ENCODE measurements at places on chromosomes 3 and 15.

GRCh38 chr15:27084844-27085243 is 113.9 kb downstream of the GABRG3 start:
- DNase-seq = no peak

GRCh38 chr3:177893331-177893730 is 642.9 kb upstream of the KCNMB2 start:
- no peak for DNase-seq

GRCh38 chr3:104291878-104292277 is 1074.8 kb upstream of the ALCAM start:
- no peak for DNase-seq

DNA sequence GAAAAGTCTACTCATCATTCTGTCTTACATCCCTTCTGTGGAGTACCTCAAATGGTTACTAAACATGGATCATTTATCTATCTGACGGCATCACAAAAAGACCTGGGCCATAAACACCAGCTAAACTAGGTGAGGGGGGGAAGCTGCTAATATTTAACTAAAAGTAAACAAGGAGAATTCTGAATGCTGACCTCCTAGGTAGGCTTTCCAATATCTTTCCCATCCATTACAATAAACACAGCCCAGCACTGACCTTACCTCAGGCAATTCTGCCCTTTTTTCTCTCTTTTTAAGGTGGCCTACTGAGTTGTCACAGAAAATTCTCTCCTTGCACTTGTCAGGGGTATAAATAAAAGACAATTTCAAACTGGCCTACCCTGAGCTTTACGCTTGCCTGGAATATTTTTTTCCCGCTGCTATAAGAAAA is 33.1 kb downstream of the USF3 start:
- DNase-seq = no peak

- no peak for DNase-seq
These were observed 1.7 kb downstream of the KLHL25 start for GRCh38 chr15:85792912-85793590.

DNA sequence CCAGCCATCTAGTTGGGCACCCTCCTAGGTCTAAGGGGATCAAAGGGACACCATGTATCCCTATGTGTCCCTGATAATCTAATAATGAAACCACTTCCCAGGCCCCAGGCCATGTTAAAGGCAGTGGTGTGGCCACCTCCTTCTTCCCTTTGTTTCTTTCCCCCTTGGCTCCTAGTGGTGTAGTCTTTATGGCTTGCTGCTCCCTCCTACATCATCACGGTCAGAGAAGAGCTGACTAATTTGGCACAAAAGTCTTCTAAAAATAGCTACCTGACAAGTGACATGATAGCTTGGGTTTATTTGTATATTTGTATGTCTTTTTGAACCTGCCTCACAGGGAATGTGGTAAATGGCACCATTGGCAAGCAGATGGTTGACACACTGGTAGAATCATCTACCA is 131.0 kb upstream of the CHRM5 start:
- no peak for DNase-seq

- no peak for DNase-seq
These were observed 143.7 kb downstream of the TJP1 start for GRCh38 chr15:29678504-29679034.

DNA sequence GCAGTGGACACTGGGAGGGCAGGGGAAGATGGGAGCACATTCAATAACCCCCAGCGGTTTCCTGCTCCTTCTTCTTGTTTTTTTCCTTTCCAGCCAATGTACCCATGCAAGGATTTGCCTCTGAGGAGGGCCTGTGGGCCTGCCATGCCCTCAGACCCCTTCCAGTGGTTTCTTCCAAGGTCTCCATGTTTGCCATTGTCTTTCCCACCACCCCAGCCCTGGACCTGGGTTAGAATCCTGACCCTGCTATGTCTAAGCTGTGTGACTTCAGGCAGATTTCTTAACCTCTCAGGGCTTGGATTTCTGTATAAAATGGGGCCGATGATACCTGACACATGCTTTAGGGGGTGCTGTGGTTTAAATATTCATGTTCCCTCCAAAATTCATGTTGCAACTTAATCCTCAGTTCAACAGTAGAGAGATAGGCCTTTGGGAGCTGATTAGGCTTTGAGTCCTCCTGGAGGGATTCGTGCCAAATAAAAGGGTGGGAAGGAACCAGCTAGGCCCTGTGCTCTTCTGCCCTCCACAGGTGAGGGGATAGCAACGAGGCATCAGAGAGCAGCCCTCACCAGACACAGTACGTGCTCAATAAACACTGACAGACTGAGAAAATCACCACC is 46.3 kb upstream of the FLNB start:
- DNase-seq = no peak

DNA sequence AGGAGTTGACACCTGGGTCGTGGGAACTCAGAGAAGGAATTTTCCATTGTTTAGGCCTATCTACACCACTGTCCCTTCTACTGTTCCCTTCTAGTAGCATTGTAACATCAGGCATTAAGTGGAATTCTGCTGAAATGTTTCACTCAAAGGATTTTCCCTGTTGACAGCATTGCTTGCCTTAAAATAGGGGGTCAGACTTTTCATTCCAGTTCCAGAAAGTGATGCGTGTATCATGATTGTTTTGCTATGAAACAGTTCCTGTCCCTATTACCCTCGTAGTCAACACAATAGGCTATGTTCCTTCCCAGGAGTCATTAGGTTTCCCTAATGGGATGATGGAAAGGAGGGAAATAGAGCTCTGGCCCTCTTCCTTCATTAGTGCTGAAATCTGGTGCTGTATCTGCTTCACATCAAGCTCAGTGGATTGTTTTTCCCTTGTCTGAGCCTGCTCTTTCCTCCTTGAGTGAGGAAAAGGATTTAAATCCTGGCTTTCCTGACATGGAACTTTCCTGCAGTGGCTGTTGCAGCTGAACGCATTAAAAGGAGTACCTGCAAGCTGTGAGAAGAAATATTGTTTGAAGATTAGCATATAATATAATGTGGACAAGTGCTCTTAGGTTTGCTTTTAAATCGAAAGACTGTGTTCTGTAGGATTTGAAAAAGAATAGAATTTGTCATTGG is 195.9 kb downstream of the KLHL25 start:
- DNase-seq = no peak

DNA sequence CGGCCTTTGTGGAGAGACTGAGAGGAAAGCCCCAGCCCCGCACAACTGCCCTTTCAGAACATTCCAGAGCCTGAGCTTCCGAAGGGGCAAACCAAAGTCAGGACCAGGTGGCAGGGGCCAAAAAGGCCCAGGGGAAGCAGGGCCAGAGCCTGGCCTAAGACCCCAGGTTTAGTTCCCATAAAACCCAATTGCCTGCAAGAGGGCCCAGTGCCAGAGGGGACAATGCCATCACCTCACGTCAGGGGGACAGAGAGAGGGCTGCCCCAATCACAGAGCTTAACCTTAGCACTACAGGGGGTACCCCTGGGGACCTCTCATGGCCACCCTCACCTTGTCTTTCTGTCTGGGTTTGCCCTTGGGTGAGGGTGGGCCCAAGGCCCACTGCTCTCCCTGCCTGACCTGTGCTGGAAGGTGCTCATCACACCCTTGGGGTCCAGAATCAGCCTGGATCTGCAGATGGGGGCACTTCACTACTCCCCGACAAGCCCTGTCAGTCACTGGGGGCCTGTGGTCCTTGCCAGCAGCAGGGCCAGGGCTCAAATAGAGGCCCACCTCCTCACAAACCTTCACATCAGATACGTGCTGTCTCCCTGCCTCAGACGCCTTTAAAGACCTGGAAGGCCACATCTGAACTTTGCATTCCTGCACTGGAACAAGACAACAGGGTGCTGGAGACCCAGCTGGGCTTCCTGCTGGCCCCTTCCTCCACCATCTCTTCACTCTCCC is 3.8 kb downstream of the CALML4 start:
- DNase-seq = peak; percentile 28

GRCh38 chr15:66298803-66299251 is 5.5 kb downstream of the DIS3L start:
- no peak for DNase-seq

DNA sequence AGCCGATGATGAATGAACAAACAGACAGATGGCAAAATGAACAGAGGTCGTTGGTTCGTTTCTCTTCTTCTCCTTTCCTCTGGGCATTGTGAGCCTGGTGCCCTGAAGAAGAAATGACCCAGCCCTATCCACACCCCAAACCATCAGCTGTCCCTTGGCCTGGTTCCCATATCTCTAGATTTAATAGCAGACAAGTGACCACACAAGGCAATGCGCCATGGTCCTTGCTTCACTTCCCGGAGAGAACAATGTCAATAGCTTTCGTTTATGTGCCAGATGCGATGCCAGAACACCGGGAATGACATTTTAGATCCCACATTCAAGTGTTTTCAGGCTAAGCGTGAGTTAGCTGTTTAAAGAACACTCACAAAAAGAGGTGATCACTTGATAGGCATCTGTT is 17.7 kb downstream of the POC1A start:
- no peak for DNase-seq

- no peak for DNase-seq
These were observed 194.9 kb upstream of the KBTBD8 start for GRCh38 chr3:66803206-66803605.

DNA sequence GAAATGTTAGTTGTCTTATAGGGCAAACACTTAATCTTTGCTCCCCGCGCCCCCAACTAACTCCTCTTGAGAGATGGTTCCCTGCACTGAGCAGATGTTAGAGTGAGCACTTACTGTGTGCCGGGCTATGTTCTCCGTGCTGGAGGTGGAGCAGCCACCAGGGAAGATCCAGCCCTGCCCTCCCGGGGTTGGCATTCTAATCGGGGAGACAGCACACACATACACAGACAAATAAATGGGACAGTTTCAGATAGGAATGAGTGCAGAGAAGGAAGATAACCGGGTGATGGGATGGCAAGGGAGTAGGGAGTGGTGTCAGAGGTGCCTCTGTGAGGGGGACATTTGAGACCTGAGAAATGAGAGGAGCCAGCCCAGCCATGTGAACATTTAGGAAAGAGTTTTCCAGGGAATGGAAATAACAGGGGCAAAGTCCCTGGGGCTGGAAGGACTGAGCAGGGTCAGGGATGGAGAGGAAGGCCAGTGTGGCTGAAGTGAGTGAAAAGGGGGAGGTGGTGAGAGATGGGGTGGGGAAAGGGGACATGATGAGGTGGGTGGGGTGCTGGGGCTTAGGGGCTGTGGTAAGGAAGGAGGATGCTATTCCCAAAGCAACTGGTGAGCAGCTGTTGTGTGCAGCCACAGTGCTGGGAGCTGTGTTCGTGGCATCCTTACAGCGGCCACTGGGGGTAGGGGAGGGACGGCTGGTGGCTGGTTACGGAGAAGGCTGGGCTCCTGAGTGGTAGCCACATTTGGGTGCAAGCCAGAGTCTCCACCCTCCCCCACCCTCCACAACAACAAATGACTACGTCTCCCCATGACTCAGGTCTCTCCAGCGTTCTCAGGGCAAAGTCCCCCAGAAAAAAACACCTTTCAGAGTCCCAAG is 15.4 kb upstream of the FGD5 start:
- DNase-seq = no peak

GRCh38 chr3:155313300-155313699 is 19.8 kb upstream of the STRIT1 start:
- DNase-seq = no peak
